ENCODE measurements at places on chromosomes 2 and 18.
A peak's percentile ranks its signal among the peaks of the same experiment; 100 is the strongest.

GRCh38 chr2:138223319-138223718 lies 259.0 kb downstream of the HNMT start:
- DNase-seq: no peak

- DNase-seq: peak; percentile 31
Observed at GRCh38 chr18:48992133-48992532, 41.4 kb upstream of the SMAD7 start.

DNA sequence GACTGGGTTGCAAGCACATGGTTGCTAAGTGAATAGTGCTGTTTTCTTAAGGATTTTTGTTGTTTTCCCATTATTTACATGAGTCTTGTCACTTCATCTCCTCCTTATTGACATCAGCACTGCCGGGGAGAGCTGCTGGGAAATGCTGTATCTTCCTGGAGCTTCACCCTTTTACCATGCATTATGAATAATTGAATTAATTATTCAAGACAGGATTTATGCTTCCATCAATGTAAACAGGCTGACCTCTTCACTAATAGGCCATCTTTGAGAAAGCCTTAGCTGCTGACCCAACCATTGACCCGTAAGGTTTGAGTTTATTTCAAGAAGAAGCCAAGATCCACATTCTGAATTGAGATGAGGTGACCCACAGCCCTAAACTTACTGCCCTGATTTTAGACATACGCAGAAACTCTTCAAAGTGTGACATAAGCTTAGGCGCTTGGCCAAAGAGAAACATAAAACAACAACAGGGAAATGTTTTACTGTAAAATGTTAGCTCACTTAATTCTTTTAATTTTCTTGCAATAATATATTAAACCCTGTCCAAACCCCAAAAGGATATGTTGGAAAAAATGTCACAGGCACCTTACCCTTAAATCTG lies 365.5 kb upstream of the SYT4 start:
- no peak for DNase-seq

- no peak for DNase-seq
Observed at GRCh38 chr2:233075966-233076339, 15.8 kb downstream of the INPP5D start.

GRCh38 chr18:23730857-23731256 lies 41.6 kb downstream of the LAMA3 start:
- DNase-seq: no peak

- DNase-seq: no peak
Observed at GRCh38 chr2:74119339-74119738, 28.4 kb downstream of the BOLA3 start.

GRCh38 chr2:12604341-12604740 lies 112.4 kb upstream of the TRIB2 start:
- no peak for DNase-seq

GRCh38 chr2:129782633-129782990 lies 196.9 kb upstream of the RAB6C start:
- DNase-seq: no peak
